ENCODE measurements at places on chromosomes 1 and 21.
A peak's percentile ranks its signal among the peaks of the same experiment; 100 is the strongest.

- DNase-seq, result peak; percentile 19
These were observed 7.6 kb downstream of the CD101 start for GRCh38 chr1:117009132-117009531.

DNA sequence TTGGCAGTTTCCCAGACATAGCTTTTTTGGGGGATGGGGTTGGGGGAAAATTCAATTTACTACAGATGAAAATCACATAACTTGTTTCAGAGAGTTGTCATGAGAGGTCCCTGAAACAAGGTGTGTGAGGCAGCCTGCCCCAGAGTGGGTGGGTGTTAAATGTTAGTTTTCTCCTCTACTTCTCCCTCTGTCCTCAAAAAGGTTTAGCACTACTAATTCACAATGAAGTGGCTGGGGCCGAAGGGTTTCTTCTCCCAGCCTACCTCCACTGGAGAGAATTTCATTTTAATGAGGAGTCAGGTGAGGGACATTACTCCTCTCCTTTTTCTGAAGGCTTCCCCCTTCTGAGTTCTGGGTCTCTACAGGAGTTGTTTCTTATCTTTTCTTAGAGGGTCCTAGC lies 103.3 kb downstream of the C1orf94 start:
- DNase-seq, result no peak

- DNase-seq, result no peak
These were observed 812 bp downstream of the TTC4 start for GRCh38 chr1:54716299-54717047.

- DNase-seq, result no peak
These were observed 289.1 kb downstream of the PTBP2 start for GRCh38 chr1:97010566-97011264.

All from CD4-positive, alpha-beta T cell treated with Interleukin-6 at 100 ng/mL for 8 hours (primary cell).